HS-27A (cell line): ENCODE measurements at places on chromosomes 6 and 20.
A peak's percentile ranks its signal among the peaks of the same experiment; 100 is the strongest.

- no peak for DNase-seq
Observed at GRCh38 chr20:14955399-14955798, 618.0 kb upstream of the FLRT3 start.

DNA sequence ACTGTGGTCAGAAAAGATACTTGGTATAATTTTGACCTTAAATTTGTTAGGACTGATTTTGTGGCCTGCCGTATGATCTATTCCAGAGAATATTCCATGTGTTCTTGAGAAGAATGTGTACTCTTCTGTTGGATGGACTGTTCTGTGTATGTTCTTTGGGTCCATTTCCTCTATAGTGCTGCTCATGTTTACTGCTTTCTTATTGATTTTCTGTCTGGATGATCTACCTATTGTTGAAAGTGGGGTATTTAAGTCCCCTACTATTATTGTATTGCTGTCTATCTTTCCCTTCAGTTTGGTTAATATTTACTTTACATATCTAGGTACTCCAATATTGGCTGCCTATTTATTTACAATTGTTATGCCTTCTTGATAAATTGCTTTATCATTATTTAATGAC lies 298.4 kb downstream of the BCKDHB start:
- no peak for DNase-seq

DNA sequence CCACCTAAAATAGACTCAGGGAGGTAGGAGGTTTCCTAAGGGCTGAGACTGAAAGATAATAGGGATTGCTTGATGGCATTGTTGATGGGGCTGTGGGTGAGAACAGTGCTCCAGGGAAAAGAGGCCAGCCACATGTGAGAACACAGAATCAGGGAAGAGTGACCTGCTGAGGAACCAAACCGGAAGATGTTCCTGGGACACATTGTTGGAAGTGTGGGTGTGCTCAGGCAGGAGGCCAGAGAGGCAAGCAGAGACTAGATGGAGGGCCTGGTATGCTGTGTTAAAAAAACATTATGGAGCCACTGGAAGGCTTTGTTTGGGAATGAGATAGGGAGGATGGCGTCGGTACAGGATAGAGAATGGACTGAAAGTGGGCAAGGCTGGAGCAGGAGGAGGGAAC lies 23.3 kb downstream of the RNF144B start:
- DNase-seq, result no peak

- DNase-seq, result no peak
Observed at GRCh38 chr20:54848262-54848661, 372.9 kb downstream of the DOK5 start.

DNA sequence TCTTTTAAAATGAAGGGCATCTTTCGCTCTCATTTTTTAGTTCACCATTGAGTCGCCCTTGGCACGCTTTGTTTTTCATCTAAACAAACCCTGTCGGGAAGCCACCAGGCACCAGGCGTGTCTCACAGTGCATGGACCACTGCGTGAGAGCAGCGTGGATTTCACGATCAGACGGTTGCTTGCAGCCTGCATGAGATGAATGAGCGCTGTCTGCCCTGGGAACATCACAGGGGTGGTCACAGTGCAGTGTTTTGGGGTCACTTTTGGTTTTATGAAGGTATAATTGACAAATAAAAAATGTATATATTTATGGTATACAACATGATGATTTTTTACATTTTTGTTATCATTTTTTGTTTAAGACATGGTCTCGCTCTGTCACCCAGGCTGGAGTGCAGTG lies 61.3 kb downstream of the CDH4 start:
- no peak for DNase-seq

GRCh38 chr6:111353912-111354462 lies 129.0 kb downstream of the REV3L start:
- DNase-seq, result no peak

DNA sequence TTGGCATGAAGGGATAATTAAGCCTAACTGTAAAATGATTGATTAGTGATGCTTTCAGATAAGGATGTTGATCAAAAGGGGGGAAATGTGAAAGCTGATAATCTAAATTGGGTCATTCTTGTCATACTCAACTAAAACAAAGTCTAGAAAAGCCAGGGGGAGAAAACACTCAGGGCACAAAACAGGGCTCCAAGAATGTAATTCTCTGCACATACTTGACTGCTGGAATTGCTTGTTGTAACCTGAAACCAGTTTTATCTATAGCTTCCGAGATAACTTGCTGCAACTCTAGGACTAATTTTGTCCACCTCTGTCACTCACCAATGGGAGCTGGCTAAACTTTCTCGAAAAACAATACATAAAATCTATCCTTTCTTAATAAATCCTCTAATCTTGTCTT lies 310.3 kb downstream of the CLVS2 start:
- DNase-seq, result no peak

DNA sequence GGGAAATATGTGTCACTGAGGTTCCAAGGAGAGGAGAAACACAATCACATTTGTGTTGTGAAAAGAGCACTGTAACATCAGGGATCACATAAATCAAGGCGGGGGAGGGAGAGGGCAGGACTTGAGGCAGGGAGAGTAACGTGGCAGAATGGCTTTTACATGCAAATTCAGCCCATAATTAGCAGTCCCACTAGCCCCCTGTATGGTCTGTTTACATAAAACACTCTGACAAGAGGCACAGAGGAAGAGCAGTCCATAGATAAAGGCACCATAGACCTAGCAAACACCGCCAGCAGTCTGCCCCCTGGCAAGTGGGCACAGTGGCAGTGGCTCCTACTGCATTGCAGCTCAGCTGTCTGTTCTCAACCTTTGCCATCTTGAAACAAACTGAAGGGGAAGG lies 82.7 kb downstream of the LYRM2 start:
- no peak for DNase-seq

DNA sequence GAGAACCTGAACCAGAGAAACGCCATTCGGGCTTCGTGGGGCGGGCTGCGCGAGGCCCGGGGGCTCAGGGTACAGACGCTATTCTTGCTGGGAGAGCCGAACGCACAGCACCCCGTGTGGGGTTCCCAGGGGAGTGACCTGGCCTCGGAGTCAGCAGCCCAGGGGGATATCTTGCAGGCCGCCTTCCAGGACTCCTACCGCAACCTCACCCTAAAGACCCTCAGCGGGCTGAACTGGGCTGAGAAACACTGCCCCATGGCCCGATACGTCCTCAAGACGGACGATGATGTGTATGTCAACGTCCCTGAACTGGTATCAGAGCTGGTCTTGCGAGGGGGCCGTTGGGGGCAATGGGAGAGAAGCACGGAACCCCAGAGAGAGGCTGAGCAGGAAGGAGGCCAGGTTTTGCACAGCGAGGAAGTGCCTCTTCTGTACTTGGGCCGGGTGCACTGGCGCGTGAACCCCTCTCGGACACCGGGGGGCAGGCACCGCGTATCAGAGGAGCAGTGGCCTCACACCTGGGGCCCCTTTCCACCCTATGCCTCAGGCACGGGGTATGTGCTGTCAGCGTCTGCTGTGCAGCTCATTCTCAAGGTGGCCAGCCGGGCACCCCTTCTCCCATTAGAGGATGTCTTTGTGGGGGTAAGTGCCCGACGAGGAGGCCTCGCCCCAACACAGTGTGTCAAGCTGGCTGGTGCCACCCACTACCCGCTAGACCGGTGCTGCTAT lies 904 bp downstream of the B3GALT4 start:
- no peak for DNase-seq

GRCh38 chr6:163935158-163935762 lies 520.7 kb downstream of the QKI start:
- DNase-seq, result no peak

GRCh38 chr20:58718729-58719128 lies 26.1 kb downstream of the NPEPL1 start:
- no peak for DNase-seq

DNA sequence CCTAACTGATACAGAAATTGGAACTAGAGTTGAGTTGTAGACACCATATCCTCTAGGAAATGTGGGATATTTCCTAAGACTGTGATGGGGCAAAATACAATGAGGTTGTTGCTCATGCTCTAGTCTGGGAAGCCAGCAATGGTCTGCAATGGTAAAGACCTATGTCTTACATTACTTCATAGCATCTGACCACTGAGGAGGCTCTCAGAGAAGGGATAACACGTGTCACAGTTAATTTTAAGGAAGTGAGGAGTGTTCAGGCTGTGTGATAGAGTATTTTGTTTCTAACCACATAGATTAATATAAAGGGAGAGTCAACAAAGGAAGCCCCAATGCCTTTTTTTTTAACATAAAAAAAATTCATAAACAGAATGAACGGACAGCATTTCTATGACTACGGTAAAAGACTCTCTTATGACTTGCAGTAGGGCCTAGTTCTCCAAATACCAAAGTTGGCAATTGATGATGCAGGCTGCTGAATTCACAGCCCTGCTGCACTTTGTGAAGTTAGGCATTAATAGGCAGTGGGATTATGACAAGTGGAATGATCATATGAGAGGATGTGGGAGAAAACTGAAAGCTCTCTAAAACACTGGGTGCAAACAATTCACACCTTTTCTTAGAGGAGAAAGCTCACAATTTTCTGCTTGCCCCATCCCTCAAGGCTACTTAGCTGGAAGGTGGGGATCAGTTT lies 13.7 kb downstream of the KCNS1 start:
- no peak for DNase-seq

- peak; percentile 11 for DNase-seq
Observed at GRCh38 chr6:422433-423054, 31.0 kb downstream of the IRF4 start.

DNA sequence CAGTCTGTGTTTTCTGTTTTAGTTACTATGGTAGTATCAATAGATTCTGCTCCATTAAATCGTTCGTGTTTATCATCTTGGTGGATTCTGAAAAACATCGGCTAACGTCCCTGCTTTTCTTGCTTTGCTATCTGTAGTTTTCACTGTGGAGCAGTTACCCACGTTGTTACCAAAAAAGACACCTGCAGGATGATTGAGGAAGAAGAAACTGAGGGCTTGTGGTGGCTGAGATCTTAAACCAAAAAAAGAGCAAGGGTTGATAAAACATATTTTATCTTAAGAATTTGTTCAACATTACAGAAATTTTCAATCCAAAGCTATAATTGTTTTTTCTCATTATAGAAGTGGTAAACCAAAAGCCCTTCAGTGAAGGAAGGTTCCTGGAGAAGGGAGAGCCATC lies 166.3 kb downstream of the FARS2 start:
- DNase-seq, result no peak
